ENCODE measurements at places on chromosomes 3 and 15.
A peak's percentile ranks its signal among the peaks of the same experiment; 100 is the strongest.

DNA sequence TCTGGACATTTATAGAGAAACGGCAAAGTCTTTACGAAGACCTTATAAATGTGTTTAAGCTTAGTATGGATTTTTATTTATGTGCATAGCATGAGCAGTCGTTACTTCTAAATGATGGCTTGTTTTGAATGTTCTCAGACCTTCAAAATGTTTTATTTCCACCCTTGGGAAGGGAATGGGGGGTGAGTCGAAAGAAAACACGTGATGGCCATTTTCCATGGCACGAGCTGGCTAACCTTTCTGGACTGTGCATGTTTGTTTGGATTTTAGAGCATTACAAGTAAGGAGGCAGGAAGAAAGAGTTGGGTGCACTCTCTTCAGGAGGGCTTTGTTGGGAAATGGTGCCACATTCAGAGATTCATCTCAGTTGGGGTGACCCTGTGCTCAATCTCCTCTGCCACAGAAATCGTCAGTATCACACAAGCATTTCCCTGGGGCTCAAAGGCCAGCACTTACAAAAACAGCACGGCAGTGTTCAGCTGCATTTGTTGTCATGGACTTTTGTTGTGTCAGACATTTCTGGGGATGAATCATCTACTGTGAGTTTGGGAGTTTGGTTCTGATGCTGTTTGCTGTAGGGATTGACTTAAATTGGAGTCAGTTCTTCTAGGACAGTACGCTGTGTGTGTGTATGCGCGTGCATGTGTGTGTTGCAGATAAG, 52.3 kb upstream of the ADAMTS9 start:
- DNase-seq: no peak

DNA sequence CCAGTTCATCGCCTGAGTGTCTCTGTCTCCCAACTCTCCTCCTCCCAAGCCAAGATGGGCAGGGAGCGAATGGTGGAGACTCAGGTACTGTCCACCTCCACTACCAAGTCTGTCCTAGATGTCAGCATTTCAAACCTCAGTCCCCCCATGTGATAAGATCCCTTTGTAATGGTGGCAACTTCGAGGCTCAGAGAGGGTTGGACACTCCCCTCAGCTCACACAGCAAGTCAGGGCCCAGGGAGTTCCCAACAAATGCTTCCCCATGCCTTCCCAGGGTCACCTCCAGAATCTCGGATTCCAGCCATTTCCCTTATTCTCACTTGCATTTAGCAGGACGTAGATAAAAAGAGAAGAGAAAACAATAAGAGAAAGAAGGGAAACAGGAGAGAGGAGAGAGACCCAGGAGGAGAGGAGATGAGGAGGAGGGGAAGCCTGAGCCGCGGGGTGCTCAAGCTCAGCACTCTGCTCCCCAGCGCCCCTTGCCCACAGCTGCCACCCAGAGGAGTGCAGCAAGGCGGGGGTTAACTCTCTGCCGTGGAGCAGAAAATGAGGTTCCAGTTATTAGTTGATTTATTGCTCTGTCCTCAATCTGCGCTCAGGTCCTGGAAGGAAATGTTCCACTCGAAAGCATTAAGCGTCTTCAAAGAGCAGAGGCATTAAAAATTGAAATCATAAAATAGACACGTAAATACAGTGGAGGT, 84.1 kb upstream of the LINGO1 start:
- no peak for DNase-seq

DNA sequence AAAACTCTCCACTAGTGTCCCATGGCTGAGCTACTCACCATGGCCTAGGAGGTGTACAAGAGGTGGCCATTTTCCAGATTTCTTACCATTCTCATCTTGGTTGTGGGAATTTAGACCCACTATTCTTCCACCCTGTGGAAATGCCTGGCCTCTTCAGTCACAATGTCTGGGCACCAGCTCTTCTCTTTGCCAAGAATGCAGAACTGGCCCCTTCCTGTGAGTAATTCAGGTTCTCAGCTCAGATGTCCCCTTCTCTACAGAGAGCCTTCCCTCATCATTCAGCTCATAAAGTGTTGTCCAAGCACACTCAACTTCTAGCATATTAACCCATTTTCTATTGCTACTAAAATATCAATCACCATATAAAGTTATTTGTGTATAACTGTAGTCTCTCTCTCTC, 575.5 kb upstream of the KCNMB2 start:
- no peak for DNase-seq

GRCh38 chr15:83914906-83915305, 261.0 kb downstream of the ADAMTSL3 start:
- DNase-seq: no peak

DNA sequence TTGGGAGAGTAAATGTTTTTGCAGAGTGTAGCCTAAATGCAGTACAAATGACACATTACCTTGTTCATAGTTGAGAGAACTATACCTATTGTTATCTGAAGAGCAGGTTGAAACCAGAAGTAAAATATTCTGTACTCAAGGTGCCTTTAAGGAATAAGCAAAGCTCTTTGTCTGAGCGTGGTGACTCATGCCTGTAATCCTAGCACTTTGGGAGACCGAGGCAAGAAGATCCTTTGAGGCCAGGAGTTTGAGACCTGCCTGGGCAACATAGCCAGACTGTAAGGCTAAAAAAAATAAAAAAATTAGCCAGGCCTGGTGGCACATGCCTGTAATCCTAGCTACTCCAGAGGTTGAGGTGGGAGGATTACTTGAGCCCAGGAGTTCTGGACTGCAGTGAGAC, 2.2 kb upstream of the RNF13 start:
- no peak for DNase-seq

- DNase-seq: no peak
These were observed 71.9 kb downstream of the PFN2 start for GRCh38 chr3:149898771-149899170.

- DNase-seq: no peak
These were observed 68.8 kb upstream of the PRR23E start for GRCh38 chr3:127124120-127124519.

GRCh38 chr15:44199393-44199792, 4.3 kb upstream of the FRMD5 start:
- no peak for DNase-seq

GRCh38 chr3:37183375-37183831, 9.0 kb upstream of the LRRFIP2 start:
- DNase-seq: no peak

DNA sequence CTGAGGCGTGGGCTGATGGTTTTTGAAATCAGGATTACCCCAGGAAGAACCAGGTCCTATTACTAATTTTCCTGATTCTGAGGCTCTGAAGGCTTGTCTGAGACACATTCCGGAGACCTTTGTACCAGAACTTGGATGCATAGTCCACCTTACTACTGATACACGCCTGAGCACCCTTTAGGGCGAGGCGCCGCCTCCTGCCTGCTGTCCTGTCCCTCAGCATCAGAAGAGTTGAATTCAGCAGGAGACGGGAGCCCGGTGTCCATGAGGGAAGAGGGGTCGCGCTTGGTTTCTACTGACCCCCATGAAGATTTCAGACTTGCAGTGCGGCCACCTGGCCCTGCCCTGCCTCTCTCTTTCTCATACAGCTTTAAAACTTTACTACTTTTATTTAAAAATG, 49.9 kb downstream of the KLF13 start:
- no peak for DNase-seq

- no peak for DNase-seq
These were observed 12.6 kb upstream of the PAK2 start for GRCh38 chr3:196726788-196727675.

- DNase-seq: peak; percentile 68
These were observed 483 bp downstream of the MEX3B start for GRCh38 chr15:82045179-82045891.

Measured in nephron progenitor cell (in vitro differentiated cells).